ENCODE measurements at places on chromosomes 5 and 9. TPM values are rescaled to one million over a fixed set of nuclear protein-coding genes. Genes with fewer than 3 reads are reported as not detected.
A peak's percentile ranks its signal among the peaks of the same experiment; 100 is the strongest.

DNA sequence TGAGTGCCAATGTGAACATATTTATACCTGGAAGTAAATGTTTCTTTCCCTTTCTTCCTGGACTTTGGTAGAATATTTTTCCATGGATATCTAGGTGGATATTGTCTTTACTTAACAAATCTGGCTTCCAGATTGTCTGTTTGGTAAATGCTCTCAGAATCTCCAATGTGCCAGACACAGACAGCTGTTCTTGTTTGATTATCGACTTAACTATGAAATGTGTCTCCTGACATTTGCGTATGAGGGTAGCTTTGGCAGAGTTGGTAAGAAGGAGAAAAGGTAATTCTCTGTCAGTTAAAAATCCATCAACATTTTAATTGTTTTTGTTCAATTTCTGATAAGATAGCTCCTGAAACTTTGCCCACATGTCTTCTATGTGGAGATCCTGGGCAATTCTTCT lies 196.4 kb upstream of the NUDT12 start:
- no peaks in the 10 kb centered on the region for H3K27me3 ChIP-seq
- no peaks in the 10 kb centered on the region for H3K4me1 ChIP-seq
- no peaks in the 10 kb centered on the region for H3K36me3 ChIP-seq
- no peak for DNase-seq

DNA sequence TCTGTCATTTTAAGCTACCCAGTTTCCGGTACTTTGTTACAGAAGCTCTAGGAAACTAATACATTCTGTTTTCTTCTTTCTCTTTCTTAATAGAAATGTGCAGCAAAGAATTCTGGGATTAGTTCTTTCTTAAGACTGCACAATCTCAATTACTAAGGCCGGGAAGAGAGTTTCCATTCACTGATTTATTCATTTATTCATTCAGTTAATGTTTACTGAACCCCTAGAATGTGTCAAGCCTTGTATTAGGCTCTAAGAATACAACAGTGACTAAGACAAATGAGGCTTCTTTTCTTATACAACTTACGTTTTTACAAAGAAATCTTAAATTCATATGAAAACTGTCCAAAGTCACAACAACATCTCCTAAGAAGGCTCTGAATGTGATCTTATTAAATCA lies 27.5 kb upstream of the THG1L start:
- no peak for DNase-seq
- no peak overlapping the region for H3K4me3 ChIP-seq

DNA sequence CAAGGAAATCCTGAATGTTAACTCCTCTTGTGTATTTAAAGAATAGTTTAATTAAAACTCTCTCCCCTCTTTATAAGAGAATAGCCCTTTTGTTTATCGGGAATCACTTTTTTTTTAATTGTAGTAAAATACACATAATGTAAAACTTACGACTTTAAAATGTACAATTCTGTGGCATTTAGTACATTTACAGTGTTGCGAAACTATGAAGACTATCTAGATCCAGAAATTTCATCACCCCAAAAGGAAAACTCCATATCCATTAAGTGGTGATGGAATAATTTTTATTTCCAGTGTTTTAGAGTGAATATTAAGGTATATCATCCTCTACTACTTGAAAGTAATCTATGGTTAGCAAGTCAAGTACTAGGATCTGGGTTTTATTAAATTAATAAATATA lies 36.8 kb downstream of the KDM3B start:
- no peaks in the 10 kb centered on the region for H3K27me3 ChIP-seq
- no peak overlapping the region for H3K27ac ChIP-seq
- DNase-seq: no peak
- peaks cover 12% of the 10 kb centered on the region for H3K4me1 ChIP-seq
- no peak overlapping the region for H3K4me3 ChIP-seq

GRCh38 chr5:76384189-76384588 lies 18.9 kb upstream of the IQGAP2 start:
- no peak overlapping the region for H3K4me3 ChIP-seq
- no peaks in the 10 kb centered on the region for H3K27me3 ChIP-seq

DNA sequence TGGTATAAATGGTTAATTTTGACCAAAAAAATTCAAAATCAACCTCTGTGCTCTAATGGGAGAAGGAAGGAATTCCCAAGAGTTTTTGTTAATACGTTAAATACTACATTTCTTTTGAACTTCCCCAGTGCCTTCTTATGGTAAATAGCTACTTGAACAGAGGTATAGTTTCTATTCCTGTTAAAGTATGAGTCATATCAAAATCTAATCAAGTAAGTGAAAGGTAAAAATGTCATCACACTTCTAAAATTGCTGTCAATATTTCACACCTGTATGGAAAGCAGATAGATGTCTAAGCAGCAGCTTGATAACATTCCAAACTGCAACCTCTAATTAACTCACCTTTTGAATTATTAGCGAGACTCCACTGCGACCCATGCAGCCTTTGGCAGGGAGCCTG lies 214.1 kb upstream of the MEF2C start:
- H3K4me1 ChIP-seq: no peaks in the 10 kb centered on the region
- no peak overlapping the region for H3K4me3 ChIP-seq
- H3K36me3 ChIP-seq: no peaks in the 10 kb centered on the region
- no peaks in the 10 kb centered on the region for H3K27me3 ChIP-seq
- H3K27ac ChIP-seq: no peak overlapping the region
- no peak for DNase-seq

- H3K27me3 ChIP-seq: no peaks in the 10 kb centered on the region
- no peak overlapping the region for H3K27ac ChIP-seq
- no peaks in the 10 kb centered on the region for H3K4me1 ChIP-seq
- no peak for DNase-seq
- no peak overlapping the region for H3K4me3 ChIP-seq
- H3K36me3 ChIP-seq: no peaks in the 10 kb centered on the region
These were observed 435.7 kb downstream of the SH3GL2 start for GRCh38 chr9:18014556-18014955.

DNA sequence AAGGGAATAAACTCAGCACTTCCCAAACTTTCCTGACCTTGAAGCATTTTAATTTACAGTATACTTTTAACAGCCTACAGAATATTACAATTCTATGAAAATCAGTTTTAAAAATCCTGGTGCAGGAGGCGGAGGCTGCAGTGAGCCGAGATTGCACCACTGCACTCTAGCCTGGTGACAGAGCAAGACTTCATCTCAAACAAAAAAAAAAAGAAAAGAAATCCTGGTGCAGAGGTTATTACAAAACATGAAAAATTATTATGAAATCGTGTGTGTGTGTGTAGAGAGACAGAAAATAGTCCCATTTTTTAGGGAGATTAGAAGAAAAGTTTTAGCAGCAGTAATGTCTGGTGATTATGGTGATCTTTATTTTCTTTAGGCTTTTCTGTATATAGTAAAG lies 26.9 kb downstream of the GOLPH3 start:
- H3K4me3 ChIP-seq: no peak overlapping the region
- no peaks in the 10 kb centered on the region for H3K36me3 ChIP-seq
- peaks cover 19% of the 10 kb centered on the region for H3K4me1 ChIP-seq
- no peak for DNase-seq
- H3K27me3 ChIP-seq: no peaks in the 10 kb centered on the region
- H3K27ac ChIP-seq: no peak overlapping the region

DNA sequence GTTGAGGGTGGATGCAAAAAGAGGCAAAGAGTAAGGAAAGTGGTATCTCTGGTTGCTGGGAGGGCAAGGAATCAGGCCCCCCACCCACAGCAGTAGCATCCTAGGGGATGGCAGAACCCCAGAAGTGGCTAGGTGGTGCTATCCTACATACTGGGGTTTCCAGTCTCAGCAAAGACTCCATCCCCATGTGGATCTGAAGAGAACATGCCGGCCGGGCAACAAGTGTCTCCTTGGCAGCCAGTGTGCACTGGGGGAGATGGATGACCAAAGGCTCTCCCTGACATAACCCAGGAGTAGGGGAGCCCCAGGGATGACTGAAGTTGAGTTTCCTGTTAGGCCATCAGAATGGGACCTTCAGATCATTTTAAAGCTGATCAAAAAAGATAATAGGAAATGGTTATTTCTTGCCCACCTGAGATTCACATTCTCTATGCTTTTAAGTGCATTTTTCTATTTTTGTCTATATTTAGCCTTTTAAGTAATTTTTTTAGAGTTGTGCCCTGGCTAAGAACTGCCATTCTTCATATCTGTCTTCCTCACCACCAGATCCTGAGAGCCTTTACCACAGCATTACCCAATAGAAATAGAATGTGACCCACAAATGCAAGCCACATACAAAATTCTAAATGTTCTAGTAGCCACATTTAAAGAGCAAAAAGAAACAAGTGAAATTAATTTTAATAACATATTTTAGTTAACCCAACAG lies 78.7 kb upstream of the SMIM23 start:
- no peaks in the 10 kb centered on the region for H3K27me3 ChIP-seq
- no peaks in the 10 kb centered on the region for H3K4me1 ChIP-seq
- no peaks in the 10 kb centered on the region for H3K36me3 ChIP-seq
- H3K4me3 ChIP-seq: no peak overlapping the region
- no peak overlapping the region for H3K27ac ChIP-seq

Gene RFESD
- 11.8 TPM for total RNA-seq

Gene MTAP
- total RNA-seq: 19.3 TPM

- no peaks in the 10 kb centered on the region for H3K4me1 ChIP-seq
- H3K27me3 ChIP-seq: no peaks in the 10 kb centered on the region
- H3K4me3 ChIP-seq: no peak overlapping the region
- no peak for DNase-seq
- no peak overlapping the region for H3K27ac ChIP-seq
These were observed 12.2 kb upstream of the SMIM32 start for GRCh38 chr5:136205061-136205702.

DNA sequence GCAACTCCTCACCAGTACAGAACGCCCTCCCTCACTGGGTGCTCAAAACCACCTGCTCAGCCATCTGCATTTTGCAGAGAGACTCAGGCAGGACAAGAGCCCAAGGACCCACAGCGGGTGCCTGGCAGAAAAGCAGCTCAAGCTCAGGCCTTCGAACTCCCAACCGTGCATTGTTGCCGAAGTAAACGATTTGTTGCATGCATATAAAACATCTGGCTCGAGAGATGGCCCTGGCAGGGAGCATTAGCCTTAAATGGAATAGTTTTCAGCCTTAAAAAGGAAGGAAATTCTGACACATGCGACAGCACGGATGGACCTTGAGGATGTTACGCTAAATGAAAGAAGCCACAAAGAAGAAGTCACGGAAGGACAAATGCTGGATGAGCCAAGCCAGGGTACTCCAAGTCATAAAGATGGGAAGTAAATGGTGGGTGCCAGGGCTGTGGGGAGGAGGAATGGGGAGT lies 160.4 kb upstream of the PHYKPL start:
- no peaks in the 10 kb centered on the region for H3K27me3 ChIP-seq
- H3K4me1 ChIP-seq: no peaks in the 10 kb centered on the region
- H3K4me3 ChIP-seq: no peak overlapping the region
- no peak overlapping the region for H3K27ac ChIP-seq
- no peak for DNase-seq

DNA sequence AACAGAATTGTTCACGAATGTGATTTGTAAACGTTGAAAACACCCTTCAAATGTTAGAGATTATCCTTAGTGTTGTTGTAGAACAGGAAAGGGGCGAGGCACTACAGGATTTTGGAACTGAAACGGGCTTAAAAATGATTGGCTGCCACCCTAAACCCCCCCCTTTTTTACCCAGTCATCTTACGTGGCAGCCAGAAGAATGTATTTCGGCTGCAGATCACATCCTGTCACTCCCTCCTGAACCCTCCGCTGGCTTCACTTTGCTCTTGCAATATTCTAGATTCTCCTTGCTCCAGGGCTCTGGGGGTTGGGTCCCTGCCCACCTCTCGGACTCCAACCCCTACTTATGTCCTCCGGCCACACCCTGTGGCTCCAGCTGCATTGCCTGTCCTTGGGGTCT lies 13.9 kb upstream of the UNC5A start:
- H3K27ac ChIP-seq: no peak overlapping the region
- H3K27me3 ChIP-seq: no peaks in the 10 kb centered on the region
- H3K4me3 ChIP-seq: no peak overlapping the region
- DNase-seq: no peak

DNA sequence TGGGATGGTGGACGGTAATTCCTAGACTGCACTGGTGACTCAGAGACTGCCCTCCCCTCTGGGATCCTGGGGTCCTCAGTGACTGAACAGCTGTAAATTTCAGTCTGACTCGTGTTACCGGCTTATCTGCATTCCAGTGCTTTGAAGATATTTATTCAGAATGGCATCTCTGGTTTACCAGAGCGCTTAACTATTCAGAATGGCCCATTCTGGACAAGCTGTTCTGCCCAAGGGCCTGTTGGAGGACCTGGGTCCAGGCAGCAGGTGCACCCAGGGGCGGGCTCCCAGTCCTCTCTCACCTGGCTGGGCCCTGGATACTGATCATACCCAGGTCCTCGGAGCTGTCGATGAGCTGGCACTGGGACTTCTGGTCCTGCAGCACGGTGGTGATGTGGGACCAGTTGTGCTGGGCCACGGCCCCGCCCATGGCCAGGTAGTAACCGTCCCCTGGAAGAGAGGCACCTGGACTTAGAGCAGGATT lies 48.0 kb downstream of the SARDH start:
- no peak overlapping the region for H3K4me3 ChIP-seq
- H3K4me1 ChIP-seq: peaks cover 16% of the 10 kb centered on the region
- H3K36me3 ChIP-seq: no peaks in the 10 kb centered on the region
- DNase-seq: no peak

- H3K4me3 ChIP-seq: no peak overlapping the region
- no peak for DNase-seq
- no peak overlapping the region for H3K27ac ChIP-seq
- H3K27me3 ChIP-seq: no peaks in the 10 kb centered on the region
- H3K36me3 ChIP-seq: no peaks in the 10 kb centered on the region
These were observed 919.6 kb upstream of the SEMA6A start for GRCh38 chr5:117494188-117494587.

Gene CMYA5
- total RNA-seq: 33.8 TPM

Gene SRD5A1
- total RNA-seq: 7.9 TPM

DNA sequence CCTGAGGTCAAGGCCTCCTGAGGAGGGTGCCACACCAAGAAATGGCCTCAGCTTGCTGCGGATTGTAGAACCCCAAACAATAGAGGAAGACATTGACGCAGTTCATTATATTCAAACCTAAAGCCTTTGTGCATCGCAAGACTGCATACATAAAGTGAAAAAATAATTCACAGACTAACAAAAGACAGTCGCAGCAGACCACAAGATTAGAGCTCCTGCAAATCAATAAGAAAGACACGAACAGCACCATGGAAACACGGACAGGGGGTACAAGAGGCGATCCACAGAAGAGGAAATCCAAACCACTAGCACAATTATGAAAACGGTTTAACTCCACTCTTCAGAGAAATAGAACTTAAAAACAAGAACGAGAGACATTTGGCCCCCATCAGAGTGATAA lies 10.0 kb upstream of the TCOF1 start:
- no peak for DNase-seq
- H3K4me3 ChIP-seq: no peak overlapping the region
- peaks cover 12% of the 10 kb centered on the region for H3K4me1 ChIP-seq
- H3K36me3 ChIP-seq: no peaks in the 10 kb centered on the region

Gene PLAC8L1
- total RNA-seq: 4.4 TPM

Gene FIBCD1
- 33.5 TPM for total RNA-seq

- no peaks in the 10 kb centered on the region for H3K27me3 ChIP-seq
- H3K27ac ChIP-seq: no peak overlapping the region
- peak; percentile 29 for DNase-seq
- H3K4me1 ChIP-seq: no peaks in the 10 kb centered on the region
These were observed 98.4 kb downstream of the LIX1 start for GRCh38 chr5:97044052-97044451.

Gene NRG2
- 13.0 TPM for total RNA-seq
